ENCODE measurements at places on chromosomes 6 and 20.

- no peak for DNase-seq
Measured at GRCh38 chr6:143721642-143722041, 43.9 kb downstream of the PHACTR2 start.

GRCh38 chr6:133754298-133754697 lies 134.6 kb upstream of the TCF21 start:
- no peak for DNase-seq

DNA sequence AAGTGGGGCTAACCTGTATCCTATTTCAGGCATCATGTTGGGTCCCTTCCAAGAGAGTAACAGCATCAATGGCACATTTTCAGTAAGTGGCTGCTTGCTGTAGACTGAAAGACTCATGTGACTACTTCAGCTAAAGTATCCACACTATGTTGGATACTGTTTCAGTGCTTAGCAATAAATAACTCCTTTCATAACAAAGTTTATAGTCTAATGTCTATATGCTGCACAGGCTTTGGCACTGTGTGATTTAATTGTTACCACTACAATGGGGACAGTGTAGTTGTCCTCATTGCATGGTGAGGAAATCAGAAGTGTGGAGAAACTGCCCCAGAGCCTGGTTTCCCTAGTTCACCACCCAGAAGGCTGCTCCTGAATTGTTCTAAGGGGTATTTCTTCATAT lies 318.0 kb upstream of the PTCHD4 start:
- no peak for DNase-seq

DNA sequence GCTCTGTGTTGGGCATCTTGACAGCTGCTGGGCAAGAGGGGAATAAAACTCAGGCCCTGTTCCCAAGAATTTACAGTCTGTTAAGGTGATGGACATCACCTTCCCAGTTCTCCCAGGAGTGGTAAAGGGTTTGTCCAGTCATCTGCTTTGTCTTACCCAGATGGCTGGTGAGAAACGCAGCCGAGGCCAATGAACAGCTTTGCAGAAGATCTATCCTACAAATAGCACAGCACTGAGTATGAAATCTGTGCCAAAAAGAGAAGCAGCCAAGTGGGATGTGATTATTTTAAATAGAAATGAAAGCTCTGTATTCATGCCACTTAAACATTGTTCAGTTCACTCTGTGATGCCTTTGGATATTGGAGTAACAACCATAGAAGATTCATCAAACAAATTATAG lies 132.7 kb upstream of the SLC22A16 start:
- DNase-seq: no peak

DNA sequence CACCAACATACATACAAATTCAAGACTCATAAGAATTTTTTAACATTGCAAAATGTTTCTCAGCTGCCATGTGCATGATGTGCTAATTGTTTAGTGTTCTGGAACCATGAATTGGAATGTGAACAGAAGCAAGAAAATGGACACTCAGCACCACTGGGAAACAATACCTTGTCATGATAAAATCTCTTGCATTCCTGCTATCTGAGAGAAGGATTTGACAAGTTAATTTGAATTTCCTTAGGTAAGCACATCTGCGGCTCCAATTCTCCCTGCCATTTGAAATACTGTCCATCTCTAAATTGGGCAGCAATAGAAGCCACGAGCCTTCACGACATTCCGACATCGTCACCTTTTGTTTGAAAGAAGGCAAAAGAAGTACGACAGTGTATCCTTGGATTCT lies 1104.6 kb upstream of the MAP3K7 start:
- no peak for DNase-seq

DNA sequence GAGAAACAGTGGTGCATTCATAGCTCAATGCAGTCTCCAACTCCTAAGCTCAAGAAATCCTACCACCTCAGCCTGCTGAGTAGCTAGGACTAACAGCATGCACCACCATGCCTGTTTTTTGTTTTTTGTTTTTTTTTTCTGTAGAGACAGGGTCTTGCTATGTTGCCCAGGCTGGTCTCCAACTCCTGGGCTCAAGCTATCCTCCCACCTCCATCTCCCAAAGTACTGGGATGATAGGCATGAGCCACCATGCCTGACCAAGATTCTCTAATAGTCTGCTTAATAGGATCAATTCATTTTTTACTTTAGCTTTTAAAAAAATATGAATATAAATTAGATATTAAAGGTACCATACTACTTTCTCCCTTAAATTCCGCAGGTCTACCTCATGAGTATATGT lies 152.3 kb upstream of the BEND3 start:
- no peak for DNase-seq

DNA sequence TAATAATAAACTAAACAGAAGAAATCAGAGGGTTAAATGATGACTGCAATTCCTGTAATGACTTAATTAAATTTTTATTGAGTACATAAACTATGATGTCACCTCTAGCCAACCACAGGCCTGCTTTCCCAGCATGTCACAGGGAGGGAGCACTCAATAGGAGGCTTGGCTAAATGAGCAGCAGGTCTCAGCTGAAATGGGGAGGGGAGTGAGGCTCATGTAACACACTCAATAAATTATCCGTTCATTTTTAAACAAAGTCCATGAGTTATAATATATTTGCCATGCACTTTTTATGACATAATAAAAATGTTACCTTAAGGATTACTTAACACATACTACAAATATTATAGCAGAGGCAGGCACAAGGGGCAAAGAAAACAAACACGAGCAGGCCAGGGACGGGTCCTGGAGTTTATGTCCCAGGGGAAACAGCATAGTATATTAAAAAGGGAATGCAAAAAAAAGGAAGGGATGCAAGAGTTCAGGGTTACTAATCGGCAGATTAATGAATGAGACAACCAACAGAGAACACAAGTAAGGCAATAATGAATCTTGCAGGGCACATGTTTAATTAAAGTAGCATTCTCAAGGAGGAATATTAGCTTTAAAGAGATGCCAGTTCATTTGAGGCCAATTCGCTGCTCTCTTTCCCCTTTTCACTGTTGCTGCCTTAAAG lies 27.1 kb upstream of the FAM83C start:
- no peak for DNase-seq

DNA sequence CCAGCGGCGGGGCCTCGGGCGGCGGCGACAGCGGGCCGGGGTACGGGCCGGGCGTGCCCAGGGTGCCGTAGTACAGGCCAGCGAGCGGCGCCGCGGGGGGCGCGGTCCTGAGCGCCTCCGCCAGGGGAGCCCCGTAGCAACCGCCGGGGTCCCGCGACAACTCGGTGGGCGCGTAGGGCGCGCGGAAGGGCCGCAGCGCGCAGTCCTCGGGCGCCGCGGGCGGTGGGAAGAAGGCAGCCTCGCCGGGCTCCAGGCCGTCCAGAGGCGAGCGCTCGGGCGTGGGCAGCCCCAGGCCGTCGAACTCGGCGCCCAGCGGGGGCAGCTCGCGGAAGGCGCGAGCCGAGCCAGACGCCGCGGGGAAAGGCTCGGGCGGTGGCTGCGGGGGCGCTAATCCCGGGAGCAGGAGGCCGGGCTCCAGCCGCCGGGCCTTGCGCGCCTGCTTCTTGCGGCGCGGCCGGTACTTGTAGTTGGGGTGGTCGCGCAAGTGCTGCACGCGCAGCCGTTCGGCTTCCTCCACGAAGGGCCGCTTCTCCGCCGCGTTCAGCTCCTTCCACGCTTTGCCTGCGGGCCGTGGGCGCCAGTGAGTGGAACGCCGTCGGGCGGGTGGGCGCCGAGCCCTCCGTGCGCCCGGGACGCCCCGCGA lies 916 bp downstream of the SOX18 start:
- DNase-seq: no peak

- DNase-seq: no peak
Measured at GRCh38 chr6:170433163-170434116, 119.7 kb downstream of the PSMB1 start.

DNA sequence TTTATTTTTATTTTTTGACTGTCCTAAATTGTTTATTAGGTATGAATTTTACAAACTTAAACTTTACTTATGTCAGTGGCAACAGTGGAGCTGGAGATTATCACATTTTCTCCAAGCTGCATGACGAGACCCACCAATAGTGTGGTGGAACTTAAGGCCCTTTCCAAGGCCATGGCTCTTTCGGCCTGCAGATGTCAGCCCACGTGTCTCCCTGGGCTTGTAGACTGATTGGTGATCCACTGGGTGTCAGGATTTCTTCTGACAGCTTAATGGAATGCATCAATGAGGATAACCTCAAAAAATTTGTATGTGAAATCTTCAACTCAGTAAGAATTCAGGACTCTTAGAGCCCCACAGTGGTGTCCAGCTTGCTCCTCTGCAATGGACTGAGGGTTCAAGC lies 32.3 kb upstream of the OVOL2 start:
- peak; percentile 11 for DNase-seq

GRCh38 chr6:45921691-45922281 lies 93.9 kb downstream of the CLIC5 start:
- no peak for DNase-seq

DNA sequence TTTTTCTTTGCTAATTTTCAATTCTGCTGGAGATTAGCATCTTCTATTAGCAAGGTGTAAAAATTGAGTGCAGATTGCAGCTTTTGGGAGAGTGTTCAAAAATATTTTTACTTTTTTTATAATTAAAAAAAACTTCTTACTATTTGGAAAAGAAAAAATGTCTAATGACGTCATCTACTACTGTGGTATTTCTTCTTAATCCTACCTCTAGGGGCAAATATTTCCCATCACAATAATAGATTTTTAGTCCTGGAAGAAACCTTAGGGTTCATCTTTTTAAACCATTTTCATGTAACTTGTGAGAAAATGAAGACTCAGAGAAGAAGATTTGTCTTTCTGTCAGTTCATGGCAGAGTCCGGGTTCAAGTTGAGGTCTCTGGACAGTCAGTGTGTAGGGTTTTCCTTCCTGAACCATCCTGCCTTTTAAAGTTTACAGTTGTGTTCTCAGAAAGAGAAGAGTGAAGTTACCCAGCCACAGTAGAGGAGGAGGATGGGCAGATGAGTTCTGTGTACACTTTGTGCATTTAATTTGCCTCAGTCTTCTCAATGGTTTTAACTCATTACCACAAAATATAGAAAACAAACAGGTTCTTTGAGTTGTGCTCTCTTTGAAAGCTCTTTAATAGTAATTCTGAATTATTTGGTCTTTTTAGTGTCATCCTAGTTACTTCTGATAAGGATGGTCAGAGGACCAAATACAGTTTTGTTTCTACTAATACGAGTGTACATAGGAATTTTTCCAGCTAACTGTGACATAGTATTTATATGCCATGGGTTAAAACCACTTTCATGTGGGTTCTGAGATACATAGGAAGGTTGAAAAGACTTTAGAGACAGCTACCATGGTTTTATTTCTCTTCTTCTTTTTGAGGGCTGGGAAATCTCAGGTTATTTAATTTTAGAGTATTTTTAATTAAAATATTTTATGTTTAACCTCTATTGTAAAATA lies 184.7 kb downstream of the CDKAL1 start:
- no peak for DNase-seq

DNA sequence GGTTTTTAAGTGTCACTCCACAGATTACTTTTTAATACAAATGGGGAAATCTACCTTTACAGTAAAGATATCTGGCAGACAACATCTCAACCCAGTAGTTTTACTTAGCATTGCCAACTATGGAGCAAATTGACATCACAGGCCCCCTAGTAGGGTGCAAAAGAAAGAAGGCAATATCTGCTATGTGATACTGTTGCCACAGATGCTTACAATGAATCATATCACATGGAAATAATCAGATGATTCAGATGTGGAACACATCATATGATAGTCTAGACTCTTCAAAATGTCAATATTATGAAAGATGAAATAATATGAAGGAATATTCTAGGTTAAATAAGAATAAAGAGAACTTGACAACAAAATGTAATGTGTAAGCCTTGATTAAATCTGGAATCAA lies 322.5 kb downstream of the BMP2 start:
- DNase-seq: no peak

- DNase-seq: no peak
Measured at GRCh38 chr6:43524483-43524961, 7.6 kb downstream of the POLR1C start.

DNA sequence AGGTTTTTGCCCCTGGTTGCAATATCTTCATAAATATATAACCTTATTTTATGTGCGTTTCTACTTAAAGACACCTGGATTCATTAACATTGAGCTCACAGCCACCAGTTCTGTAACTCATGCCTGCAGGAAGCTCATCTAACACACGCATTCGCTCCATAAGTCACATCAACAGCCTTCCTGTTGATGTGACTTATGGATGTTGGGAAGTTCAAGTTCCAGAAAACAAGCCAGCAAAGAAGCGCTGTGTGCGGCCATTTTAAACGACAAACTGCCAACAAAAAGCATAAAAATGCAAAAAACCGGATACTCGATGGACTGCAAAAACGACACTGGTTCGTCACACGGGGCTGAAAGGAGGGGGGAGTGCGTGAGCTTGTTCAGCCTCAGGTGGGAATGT lies 77.9 kb upstream of the NFATC2 start:
- DNase-seq: no peak

GRCh38 chr6:7216941-7217621 lies 95.9 kb downstream of the SSR1 start:
- no peak for DNase-seq

GRCh38 chr6:43478008-43478372 lies 620 bp downstream of the TJAP1 start:
- DNase-seq: no peak

- DNase-seq: no peak
Measured at GRCh38 chr6:168313431-168314011, 6.1 kb downstream of the DACT2 start.

DNA sequence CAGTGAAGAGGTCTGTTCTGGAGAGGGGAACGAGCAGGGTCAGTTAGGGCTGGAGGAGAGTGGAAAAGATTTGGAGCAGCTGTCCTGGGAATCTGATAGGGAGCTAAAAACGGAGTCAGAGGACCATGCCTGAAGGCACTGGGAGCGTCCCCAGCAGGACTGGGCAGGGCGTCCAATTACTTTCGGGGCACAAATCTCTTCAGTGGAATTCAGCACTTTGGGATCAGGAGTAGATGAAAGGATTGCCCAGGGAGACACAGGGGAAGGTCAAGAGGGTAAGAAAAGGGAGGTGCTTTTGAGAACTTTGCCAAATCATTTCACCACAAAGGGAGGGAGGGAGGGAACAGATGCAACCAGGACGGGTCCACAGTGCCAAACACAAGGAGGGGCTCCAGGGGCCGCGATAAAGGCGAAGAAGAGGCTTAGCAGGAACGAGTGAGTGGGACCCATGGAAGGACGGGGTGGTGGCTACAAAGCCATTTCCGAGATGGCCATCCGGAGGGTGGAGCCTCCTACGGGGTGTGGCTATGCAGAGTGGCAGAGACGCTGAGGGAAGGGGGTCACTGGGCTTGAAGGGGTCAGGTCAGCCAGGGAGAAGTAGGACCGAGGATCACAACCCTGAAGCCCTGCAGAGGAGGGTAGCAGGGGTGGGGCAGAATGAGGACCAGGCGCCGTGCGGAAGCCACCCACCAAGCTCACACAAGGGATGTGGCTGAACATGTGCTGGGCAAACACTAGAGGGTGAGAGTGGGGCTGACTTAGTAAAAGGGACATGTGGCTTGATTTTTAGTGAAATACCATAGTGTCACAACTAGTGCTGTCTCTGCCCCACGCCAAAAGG lies 180.0 kb upstream of the RREB1 start:
- peak; percentile 75 for DNase-seq

DNA sequence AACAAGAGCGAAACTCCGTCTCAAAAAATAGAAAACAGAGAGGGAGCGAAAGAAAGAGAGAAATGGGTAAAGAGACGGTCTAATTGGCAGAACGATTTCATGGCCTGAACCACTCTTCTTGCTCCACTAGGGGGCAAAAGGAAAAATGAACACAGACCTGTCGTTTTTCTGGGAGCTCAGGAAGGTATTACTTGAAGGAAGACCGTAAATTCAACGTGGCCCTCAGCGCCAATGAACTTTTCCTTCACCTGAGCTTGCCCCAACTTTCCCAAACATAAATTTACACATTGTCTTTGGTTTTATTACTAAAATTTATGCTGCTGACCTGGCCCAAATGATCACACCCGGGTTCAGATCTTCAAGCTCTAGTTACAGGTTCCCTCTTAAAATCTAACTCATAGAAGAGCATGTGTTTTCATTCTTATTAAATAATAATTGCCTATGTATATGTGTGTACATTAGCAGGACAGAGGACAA lies 67.3 kb downstream of the ATP9A start:
- peak; percentile 34 for DNase-seq
